Smooth muscle cell of trachea (primary cell): ENCODE measurements at places on chromosomes 6 and 20. TPM values are rescaled to one million over a fixed set of nuclear protein-coding genes. Genes with fewer than 3 reads are reported as not detected.

MYCT1 gene
- 0.44 TPM in 1 of 2 replicates, not detected in the other for total RNA-seq

GTSF1L gene
- not detected in 2 replicates for total RNA-seq

TREML2 gene
- total RNA-seq, result not detected in 2 replicates

PERP gene
- 34.5 and 46.6 TPM in 2 replicates for total RNA-seq

NOX3 gene
- not detected in 2 replicates for total RNA-seq

PPP1R3G gene
- total RNA-seq, result 3.3 and 6.8 TPM in 2 replicates

C2 gene
- 2.8 and 13.1 TPM in 2 replicates for total RNA-seq

FKBP1C gene
- total RNA-seq, result 0.17 and 0.87 TPM in 2 replicates

KCNQ5 gene
- total RNA-seq, result 0.87 and 1.2 TPM in 2 replicates

STMND1 gene
- not detected in 2 replicates for total RNA-seq

MYH7B gene
- 0.15 and 0.33 TPM in 2 replicates for total RNA-seq

PAX1 gene
- not detected in 2 replicates for total RNA-seq

LY6G6D gene
- not detected in 2 replicates for total RNA-seq

RIMS4 gene
- under 0.01 and 0.17 TPM in 2 replicates for total RNA-seq

CTSA gene
- 114 and 252 TPM in 2 replicates for total RNA-seq

ZNF165 gene
- total RNA-seq, result 0.29 and 0.33 TPM in 2 replicates

C6orf52 gene
- 0.50 and 0.58 TPM in 2 replicates for total RNA-seq

SLC26A8 gene
- total RNA-seq, result under 0.01 and 0.87 TPM in 2 replicates

PTGIS gene
- total RNA-seq, result 56.0 and 255 TPM in 2 replicates

LIN28B gene
- not detected in 2 replicates for total RNA-seq

MAFB gene
- 1.0 and 3.3 TPM in 2 replicates for total RNA-seq

IRF4 gene
- under 0.01 and 0.99 TPM in 2 replicates for total RNA-seq

RNF39 gene
- under 0.01 TPM in 1 of 2 replicates, not detected in the other for total RNA-seq

PRSS16 gene
- total RNA-seq, result not detected in 2 replicates

HLA-DPB1 gene
- total RNA-seq, result 1.8 and 10.0 TPM in 2 replicates

POLR1C gene
- total RNA-seq, result 26.6 and 27.2 TPM in 2 replicates

CBLN4 gene
- total RNA-seq, result not detected in 2 replicates

KIAA1755 gene
- 4.1 and 4.3 TPM in 2 replicates for total RNA-seq

SLC16A10 gene
- total RNA-seq, result not detected in 2 replicates

DEFB132 gene
- not detected in 2 replicates for total RNA-seq

WFDC2 gene
- total RNA-seq, result not detected in 2 replicates

PPIL6 gene
- 2.2 and 3.8 TPM in 2 replicates for total RNA-seq

L3MBTL3 gene
- 5.2 and 5.8 TPM in 2 replicates for total RNA-seq

VGLL2 gene
- not detected in 2 replicates for total RNA-seq

PRICKLE4 gene
- total RNA-seq, result 0.83 TPM in 1 of 2 replicates, not detected in the other

CAGE1 gene
- total RNA-seq, result 0.17 TPM in 1 of 2 replicates, not detected in the other

LGSN gene
- total RNA-seq, result under 0.01 TPM in 1 of 2 replicates, not detected in the other

RIPOR2 gene
- 0.15 and 0.83 TPM in 2 replicates for total RNA-seq

SNAP91 gene
- total RNA-seq, result not detected in 2 replicates

ZNF341 gene
- total RNA-seq, result 1.2 and 2.2 TPM in 2 replicates

PRR18 gene
- not detected in 2 replicates for total RNA-seq

PDE7B gene
- total RNA-seq, result 45.7 and 48.1 TPM in 2 replicates

LY6G6C gene
- not detected in 2 replicates for total RNA-seq

LSM14B gene
- total RNA-seq, result 44.4 and 64.0 TPM in 2 replicates

TPBG gene
- total RNA-seq, result 69.0 and 71.4 TPM in 2 replicates

FITM2 gene
- total RNA-seq, result 6.0 and 9.6 TPM in 2 replicates

CAPN11 gene
- total RNA-seq, result 0.15 and 0.33 TPM in 2 replicates

ZBP1 gene
- not detected in 2 replicates for total RNA-seq

FHL5 gene
- total RNA-seq, result not detected in 2 replicates

AIF1 gene
- not detected in 2 replicates for total RNA-seq
